ENCODE measurements at places on chromosomes 4 and X.

- DNase-seq = no peak
These were observed 29.3 kb downstream of the ZNF827 start for GRCh38 chr4:145909281-145909715.

DNA sequence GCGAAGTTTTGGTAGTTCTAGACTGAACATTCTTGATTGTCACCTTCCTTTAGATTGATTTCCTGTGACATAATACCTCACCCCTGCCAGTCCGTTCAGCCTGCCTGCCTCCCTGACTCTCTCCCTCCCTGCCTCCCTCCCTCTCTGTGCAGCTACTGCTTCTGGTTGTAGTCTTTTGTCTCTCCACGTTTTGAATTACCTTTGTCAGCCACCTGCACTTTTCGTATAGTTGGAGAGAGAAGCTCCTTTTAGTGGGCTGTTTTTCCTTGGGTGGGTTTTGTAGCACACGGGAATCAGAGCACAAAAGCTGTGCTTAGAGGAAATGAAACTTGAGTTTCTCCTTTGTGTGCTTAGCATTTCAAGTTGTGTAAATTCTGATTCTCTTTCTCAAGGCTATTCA lies 32.6 kb upstream of the MSMO1 start:
- DNase-seq = peak; percentile 5

DNA sequence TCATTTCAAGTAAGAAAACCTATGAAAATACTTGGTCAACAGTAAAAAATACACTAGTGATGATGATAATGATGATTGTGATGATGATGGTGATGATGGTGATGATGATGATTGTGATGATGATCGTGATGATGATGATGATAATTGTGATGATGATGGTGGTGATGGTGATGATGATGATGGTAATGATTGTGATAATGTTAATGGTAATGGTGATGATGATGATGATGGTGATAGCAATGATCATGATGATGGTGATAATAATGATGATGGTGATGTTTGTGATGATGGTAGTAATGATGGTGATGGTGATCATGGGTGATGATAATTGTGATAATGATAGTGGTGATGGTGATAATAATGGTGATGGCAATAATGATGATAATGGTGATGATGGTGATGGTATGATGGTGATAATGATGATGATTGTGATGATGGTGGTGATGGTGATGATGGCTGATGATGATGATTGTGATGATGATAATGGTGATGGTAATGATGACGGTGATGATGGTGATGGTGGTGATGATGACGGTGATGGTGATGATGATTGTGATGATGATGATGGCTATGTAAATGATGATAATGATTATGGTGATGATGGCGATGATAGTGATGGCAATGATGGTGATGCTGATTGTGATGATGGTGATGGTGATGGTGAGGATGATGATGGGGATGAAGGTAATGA lies 62.1 kb downstream of the VCX3A start:
- no peak for DNase-seq

DNA sequence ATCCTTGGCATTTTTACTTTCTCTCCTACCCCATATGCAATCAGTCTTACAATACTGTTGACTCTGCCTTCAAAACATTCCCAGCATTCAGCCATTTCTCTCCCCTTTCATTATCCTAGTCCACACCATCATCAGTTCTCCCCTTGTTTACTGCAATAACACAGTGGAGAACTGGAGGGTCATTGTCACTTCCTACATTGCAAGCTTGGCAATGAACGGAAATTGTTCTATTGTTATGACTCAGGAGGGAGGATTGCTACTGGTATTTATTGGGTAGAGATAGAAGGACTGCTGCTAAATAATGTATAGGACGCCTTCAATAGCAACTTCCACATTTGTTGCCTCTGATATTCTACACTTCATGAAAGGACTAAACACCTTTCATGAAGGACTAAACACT lies 231.8 kb downstream of the BANK1 start:
- DNase-seq = no peak

- DNase-seq = no peak
These were observed 29.7 kb downstream of the PRRG1 start for GRCh38 chrX:37378830-37379229.

DNA sequence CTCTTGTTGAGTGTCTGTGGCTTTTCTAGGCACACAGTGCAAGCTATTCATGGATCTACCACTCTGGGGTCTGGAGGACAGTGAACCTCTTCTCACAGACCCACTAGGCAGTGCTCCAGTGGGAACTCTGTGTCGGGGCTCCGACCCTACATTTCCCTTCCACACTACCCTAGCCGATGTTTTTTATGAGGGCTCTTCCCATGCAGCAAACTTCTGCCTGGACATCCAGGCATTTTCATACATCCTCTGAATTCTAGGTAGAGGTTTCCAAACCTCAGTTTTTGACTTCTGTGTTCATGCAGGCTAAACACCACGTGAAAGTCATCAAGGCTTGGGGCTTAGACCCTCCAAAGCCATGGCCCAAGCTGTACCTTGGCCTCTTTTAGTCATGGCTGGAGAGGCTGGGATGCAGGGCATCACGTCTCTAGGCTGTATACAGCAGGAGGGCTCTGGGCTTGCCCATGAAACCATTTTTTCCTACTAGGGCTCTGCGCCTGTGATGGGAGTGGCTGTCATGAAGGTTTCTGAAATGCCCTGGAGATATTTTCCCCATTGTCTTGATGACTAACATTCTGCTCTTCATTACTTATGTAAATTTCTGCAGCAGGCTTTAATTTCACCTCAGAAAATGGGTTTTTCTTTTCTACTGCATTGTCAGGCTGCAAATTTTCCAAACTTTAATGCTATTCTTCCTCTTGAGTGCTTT lies 249.8 kb upstream of the CPEB2 start:
- DNase-seq = no peak

DNA sequence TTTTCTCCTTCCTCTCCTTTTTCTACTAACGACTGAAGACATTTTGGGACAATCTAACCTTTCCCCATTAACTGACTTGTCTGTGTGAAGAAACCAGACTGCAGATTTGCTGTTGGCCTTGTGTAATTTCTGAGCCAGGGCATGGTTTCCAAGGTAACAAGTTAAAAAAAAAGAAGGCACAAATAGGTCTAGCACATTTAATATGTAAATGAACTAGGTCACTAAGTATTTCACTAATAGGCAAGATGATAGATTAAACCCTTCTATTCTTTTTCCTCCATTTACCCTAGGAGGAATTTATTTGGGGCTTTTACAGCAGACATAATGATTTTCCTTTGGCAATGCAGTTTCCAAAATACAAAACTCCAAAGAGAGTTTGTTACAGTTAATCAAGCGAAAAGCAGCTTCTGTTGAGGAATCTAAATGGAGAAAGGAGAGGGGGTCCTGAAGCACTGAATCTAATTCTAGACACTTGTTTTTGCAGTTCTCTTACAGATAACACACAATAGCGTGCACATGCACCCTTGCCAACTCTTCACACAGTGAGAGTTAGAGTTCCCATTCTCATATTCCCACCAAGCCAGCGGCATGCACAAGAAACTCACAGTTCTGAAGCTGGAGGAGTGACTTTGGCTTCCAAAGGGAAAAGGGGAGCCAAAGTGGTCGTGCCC lies 72.0 kb downstream of the TSPAN5 start:
- no peak for DNase-seq

DNA sequence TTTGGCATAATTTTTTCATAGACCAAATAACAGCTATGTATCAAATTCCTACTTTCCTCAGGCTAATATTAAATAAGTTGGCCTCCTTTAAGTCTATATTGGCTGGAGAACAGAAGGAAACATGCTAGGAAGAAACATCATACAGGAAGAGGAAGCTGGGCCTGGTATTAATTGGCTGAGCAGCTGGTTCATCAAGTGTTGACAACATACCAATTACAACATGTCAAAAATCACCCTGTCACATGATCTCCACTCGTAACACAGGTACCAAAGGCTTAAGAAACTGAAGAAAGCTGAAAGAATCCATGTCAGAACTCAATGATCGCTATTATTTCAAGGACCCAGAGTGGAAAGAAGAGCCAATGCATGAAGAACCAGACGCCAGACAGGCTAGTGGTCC lies 10.5 kb downstream of the WDFY3 start:
- no peak for DNase-seq

DNA sequence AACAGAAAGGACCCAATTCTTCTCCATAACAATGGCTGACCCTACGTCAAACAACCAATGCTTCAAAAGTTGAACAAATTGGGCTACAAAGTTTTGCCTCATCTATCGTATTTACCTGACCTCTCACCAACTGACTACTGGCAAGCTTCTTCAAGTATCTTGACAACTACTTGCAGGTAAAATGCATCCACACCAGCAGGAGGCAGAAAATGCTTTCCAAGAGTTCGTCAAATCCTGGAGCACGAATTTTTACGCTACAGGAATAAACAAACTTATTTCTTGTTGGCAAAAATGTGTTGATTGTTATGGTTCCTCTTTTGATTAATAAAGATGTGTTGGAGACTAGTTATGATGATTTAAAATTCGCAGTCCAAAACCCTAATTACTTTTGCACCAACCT lies 6.7 kb upstream of the GAB1 start:
- DNase-seq = no peak

- DNase-seq = no peak
These were observed 28.1 kb downstream of the CLNK start for GRCh38 chr4:10656420-10656819.

DNA sequence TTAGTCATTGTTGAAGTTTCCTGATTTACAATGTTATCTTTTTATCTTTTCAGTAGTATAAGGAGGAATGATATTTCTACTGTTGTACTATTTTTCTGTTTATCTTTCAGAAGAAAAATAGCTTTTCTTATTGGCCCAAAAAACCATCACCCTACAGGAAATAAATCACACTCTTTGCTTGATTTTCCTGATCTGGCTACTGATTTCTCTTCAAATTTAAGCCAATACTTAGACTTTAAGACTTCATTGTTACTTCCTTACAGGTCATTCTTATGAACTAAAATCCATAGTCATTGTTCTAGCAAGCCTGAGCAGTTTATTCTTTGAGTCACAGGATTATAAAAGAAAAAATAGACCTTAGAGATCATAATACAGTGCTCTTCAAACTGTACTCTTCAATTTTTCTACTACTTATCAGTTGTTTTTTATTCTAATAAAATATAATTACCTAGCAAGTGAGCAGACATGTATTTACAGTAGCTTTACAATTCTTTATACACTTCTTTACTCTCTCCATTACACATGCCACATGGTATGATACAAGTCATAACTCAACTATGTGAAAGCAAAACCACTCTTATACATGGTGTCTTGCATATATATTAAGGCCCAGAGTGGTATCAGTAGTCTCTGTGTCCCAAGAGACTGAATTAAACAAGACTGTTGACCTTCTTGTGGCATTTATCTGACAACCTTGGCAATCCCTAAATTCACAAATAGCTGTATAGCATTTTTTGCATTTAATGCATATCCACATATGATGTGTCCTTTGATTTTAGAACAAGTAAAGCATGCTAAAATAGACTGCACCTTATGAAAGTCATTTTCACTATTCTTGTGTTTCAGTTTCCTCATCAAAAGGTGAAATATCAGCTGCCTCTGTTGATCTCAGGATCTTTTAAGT lies 47.9 kb downstream of the TET2 start:
- DNase-seq = no peak

DNA sequence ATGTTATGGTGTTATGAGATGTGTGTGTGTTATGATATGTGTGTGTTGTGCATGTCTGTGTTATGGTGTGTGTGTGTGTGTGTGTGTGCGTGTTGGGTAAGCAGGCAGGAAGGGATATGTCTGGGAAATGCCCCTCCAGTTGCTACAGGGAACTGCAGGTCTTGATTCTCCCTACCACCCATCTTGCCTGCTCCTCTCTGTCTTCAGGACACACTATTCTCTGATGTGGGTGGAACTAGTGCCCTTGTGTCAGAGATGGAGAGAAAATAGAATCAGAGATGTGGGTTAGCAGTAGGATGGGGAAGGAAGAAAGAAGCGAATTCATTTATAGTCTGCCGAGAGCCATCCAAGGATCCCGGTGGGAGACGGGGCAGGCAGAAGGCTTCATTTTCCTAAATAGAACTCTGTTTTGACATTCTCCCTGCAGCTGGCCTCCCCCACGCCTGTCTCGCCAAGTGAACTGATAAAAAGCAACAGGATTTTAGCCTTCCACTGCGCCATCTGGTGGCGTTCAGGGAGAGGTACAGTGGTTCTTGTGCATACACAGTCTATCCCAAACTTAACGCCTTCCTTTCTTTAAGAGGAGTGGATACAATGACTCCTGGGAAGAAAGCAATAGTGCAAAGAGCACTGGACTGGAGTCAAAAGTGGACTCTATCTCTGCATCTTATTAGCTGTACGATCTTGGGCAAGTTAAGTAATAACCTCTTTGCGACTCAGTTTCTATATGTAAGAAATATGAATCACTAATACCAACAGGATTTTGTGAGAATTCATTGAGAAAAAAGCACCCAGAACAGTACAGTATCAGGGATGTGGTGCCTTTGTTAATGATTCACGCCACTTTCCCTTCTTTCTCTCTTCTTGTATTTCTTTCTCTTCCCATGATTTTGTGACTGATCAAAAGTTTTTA lies 14.1 kb upstream of the MGST2 start:
- peak; percentile 70 for DNase-seq

- no peak for DNase-seq
These were observed 305.9 kb upstream of the HAND2 start for GRCh38 chr4:173835903-173836302.

- DNase-seq = no peak
These were observed 371.7 kb downstream of the BCOR start for GRCh38 chrX:39725928-39726619.

GRCh38 chr4:179836179-179837075 lies 2394.2 kb upstream of the AGA start:
- DNase-seq = no peak

- no peak for DNase-seq
These were observed 190.9 kb downstream of the SHOX start for GRCh38 chrX:821327-822107.

DNA sequence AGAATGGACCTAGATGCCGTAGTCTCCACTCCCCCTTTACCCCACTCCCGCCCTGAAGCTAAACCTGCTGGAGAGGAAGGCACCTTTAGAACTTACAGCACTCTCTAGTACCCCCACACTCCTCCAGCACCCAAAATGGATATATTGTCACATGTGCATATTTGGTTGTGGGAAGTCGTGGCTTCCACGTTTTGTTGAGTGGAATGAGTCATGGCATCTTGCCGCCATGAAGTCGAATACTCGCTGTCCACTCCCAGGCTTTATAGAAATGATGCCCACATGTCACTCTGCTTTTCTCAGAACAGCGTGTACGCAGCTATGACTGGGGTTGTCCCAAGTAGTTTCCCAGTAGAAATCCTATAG lies 545 bp downstream of the ABCE1 start:
- DNase-seq = peak; percentile 45

DNA sequence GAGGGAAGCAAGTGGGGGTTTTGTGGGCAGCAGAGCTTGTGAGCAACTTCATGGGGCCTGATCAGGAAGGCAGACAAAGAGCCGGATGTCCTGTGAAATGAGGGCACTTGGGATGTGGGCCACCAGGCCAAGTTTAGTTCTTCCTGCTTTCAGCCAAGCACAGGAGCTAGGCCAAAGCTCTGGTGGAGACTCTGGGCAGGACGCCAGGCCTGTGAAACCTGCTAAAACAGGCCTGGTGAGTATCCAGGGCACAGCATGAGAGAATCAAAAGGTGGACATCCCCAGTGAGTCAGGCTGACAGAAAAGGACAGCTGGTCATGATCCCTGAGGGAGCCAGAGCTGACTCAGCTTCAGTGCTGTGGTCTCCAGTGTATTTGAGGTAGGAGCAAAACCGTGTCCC lies 95.7 kb downstream of the NPNT start:
- no peak for DNase-seq

GRCh38 chr4:61994036-61994435 lies 793.9 kb downstream of the ADGRL3 start:
- DNase-seq = no peak

All from CD4-positive, alpha-beta T cell treated with Interleukin-1 beta for 1 hour (primary cell).